ENCODE measurements at places on chromosomes 1 and 21.

DNA sequence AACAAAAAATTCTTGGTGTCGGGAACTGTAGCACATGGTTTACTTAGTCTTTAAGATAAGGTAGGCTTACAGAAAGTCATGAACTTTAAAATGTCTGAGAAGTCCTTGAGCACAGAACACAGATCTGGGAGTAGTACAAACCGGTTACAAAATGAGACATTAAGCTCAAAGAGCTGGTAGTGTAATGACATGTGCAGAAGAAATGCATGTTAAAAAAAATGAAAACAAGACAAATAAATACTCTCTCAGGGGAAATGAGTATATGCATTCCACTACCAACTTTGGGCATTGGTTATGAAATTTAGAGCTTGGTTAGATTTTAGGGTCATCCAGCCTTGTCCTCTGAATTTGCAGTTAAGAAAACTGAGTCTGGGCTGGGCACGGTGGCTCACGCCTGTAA, 91.5 kb upstream of the F3 start:
- DNase-seq = no peak

GRCh38 chr1:89465201-89465600, 59.4 kb upstream of the LRRC8B start:
- no peak for DNase-seq

GRCh38 chr21:44421901-44422840, 33.1 kb upstream of the LRRC3 start:
- DNase-seq = no peak

DNA sequence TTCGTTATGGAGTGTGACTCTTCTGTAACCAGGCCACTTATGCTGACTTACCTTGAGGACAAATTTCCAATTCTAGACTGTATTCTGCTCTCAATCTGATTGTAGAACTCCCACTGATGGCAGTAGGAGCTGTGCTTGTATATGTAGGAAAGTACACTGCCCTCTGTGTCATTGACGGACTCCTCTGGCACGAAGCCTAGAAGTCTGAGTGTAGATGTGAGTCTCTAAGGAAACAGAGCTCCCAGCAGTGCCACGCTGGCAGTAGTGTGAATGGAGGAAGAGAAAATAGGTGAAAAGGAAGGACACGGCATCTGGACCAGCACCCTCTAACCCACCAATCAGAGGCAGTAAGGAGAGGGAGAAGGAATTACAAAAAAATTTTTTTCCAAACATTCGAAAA, 130.4 kb upstream of the ADGRL2 start:
- DNase-seq = no peak

- DNase-seq = no peak
Measured at GRCh38 chr1:161720956-161721737, at the start of gene FCRLB. Gene FCRLB (plus strand): TSS chr1:161721544. CDS start chr1:161722673, 1,129 bp downstream.

GRCh38 chr1:228349701-228350171, 56.9 kb downstream of the TRIM11 start:
- DNase-seq = no peak

- peak; percentile 54 for DNase-seq
Measured at GRCh38 chr1:39098546-39099250, 72.5 kb downstream of the NDUFS5 start.

GRCh38 chr1:170662561-170663403, 1.1 kb upstream of the PRRX1 start:
- no peak for DNase-seq

- no peak for DNase-seq
Measured at GRCh38 chr1:110976089-110976488, 12.4 kb upstream of the LRIF1 start.

DNA sequence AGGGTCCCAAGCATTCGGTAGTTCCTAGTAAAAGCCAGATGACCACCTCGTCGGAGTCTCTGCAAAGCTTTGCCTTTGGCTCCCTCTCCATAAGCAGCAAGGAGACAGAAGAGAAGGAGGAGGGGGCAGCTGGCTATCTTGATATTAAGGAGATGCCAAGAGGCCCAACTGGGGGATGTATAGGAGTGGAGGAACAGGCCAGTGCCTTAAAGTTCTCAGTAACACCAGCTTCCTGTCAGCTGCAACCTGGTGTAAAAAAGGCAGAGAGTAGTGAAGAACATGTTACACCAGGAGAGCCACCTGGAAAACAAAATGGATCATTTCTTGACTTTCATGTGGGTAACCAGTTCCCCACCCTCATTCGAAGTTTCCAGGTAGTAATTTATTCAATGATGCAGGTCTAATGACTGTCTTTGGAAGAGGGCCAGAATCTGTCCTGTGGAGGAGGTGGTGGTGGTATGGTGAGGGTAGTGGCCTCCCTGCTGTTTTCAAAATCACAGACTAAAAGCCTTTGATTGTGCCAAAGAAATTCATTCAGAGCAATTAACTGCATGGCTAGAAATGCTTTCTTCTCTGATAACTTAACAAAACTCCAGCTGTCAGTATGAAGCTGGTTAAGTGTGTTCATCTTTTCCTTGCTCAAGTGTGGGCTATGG, 27.3 kb downstream of the TMEM200B start:
- no peak for DNase-seq

DNA sequence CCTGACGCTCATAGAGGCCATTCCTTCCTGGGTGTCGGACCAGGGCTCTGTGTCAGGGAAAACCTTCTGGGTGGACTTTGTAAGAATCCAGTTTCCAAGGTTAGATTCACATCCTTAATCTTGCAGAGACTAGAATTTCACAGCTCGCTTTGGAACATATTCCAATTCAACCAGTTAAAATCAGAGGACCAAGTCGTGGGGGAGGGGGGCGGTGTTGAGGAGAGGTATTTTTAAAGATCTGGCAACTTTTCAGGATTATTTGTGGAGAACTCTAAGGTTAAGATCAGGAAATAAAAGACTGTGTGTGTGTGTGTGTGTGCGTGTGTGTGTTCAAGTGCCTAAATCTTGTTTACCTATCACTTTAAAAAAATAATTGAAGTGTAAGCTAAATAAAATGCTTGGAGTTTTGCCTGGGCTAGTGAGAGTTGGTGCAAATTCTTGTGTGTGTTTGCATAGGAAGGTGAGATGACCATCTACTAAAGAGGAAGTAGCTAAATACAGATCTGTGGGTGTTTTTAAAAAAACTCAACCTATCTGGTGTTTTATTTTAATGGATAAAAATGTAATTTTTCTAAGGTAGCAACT, 21.8 kb downstream of the TENT5C start:
- no peak for DNase-seq

GRCh38 chr21:44930543-44930981, 9.3 kb upstream of the SLX9 start:
- no peak for DNase-seq

DNA sequence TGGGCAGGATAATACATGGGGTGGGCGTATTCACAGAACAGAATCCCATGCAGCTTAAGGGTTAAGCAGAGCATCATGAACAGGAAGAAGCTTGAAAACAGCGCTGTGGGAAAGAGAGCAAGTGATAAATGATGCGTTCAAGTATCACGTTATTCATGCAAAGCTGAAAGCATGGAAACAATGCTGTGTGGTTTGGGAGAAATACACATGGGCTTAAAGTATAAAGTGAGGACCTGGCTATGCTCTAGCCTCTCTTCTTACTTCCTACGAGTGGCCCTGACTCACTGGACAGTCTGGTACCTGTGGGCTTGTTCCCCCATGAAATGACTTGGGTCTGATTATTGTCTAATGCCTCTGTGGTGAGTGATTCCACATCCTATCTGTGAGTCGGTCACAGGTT, 25.7 kb downstream of the TMPRSS2 start:
- no peak for DNase-seq

- no peak for DNase-seq
Measured at GRCh38 chr1:34066166-34066565, 98.9 kb downstream of the CSMD2 start.

GRCh38 chr1:165494949-165495857, 48.6 kb upstream of the LRRC52 start:
- no peak for DNase-seq

DNA sequence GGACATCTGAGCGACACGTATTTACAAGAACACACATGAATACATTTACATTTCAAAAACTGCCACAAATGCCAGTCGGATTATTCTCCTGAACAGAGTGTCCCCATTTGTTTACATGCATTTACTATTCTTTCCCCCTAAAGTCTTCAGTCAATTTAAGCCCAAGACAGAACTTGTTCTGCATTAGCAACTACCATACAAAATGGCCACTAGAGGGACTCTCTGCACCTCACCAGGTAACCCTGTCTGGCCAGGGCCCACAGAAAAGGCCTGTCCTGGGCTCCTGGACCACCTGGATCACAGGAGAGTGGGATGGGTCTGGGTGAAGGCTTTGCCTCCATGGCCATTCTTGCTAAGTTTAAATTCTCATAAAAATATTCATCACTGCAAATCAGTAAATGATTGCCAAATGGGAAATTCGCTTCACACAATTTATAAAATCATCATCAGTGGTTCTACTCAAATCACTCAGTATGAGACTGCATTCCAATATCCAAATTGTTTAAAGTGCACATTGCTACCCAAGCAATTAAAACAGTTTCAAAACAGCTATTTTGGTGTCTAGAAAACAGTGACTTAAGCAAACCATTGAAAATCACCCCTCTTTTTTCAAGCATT, 12.5 kb upstream of the GUCA2A start:
- DNase-seq = peak; percentile 19

GRCh38 chr1:89739013-89739843, 81.6 kb upstream of the LRRC8D start:
- DNase-seq = no peak

GRCh38 chr1:975896-976683, 5.8 kb downstream of the PERM1 start:
- no peak for DNase-seq

DNA sequence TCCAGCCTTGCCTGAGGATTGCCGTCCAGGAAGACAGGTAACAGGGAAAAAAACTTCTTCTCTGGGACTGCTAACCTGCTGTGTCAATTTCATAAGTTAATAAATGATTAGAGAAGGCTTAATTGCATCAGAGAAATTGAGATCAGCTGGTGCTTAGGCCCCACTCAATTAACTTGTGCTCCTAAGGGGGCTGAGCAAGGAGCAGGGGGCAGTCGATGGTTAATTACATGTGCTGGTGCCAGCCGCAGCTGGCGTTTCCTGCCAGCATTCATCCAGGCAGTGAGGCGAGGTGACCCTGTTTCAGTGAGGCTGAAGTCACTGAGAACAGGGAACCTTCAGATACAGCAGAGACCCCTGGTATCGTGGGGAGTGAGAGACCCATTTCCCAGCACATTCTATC, 60.0 kb downstream of the FAM163A start:
- DNase-seq = no peak

GRCh38 chr1:93541045-93541444, 93.1 kb downstream of the FNBP1L start:
- DNase-seq = no peak

DNA sequence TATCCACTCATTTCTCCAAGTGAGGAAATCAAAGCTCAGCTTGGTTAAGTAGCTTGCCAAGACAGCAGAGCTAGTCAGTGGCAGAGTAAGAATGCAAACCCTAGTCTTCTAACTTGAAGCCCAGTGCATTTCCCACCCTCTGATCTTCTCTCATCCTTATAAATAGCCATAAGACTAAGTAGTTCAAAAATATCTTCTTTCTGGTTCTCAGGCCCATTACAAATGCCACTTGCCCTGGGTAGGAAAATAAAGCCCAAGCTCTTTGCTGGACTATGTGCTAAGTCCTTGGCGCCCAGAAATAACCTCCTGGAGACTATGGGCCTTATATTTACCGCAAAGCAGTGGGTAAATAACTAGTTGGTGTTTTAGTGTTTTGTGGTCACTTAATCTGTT, 505.8 kb downstream of the PLPP3 start:
- no peak for DNase-seq

GRCh38 chr1:173502104-173502503, 25.0 kb downstream of the PRDX6 start:
- DNase-seq = no peak

DNA sequence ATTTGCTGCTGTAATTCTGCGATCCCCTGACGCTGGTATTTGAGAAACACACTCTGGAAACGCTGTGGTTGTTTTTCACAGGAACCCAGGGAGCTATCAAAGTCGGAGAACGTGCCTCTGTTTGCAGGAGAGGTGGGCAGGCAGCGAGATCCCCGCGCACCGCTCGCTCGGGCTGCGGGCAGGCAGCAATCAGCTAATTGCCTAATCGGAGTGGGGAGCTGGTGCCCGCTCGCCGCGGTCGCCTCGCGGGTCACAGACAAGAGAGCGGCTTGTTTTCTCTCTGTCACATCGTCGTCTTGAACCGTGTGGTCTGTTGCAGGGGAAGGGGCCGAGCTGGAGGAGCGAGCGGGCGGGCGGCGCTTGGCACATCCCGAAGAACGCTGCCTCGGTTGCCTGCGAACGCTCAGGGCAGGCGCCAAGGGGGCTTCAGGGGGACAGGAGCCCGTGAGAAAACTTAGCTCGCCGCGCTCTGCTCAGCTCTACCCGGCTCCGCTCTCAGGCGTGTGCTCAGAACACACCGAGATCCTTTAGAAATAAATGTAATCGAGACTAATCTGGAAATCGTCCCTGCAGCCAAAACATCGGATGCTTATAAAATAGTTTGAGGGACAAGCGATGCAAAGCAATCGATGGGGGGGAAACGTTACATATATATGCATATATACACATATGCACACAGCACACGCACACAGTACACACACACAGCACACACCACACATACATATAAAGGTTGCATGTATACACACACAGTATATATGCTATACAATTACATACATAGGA, 93.6 kb upstream of the SMYD2 start:
- no peak for DNase-seq

GRCh38 chr1:108117945-108118902, 81.9 kb downstream of the SLC25A24 start:
- DNase-seq = no peak

- no peak for DNase-seq
Measured at GRCh38 chr1:243432136-243432535, 176.3 kb downstream of the SDCCAG8 start.

GRCh38 chr1:236759252-236759859, 35.7 kb upstream of the MTR start:
- DNase-seq = no peak

GRCh38 chr1:203592156-203592555, 34.5 kb upstream of the ATP2B4 start:
- no peak for DNase-seq

DNA sequence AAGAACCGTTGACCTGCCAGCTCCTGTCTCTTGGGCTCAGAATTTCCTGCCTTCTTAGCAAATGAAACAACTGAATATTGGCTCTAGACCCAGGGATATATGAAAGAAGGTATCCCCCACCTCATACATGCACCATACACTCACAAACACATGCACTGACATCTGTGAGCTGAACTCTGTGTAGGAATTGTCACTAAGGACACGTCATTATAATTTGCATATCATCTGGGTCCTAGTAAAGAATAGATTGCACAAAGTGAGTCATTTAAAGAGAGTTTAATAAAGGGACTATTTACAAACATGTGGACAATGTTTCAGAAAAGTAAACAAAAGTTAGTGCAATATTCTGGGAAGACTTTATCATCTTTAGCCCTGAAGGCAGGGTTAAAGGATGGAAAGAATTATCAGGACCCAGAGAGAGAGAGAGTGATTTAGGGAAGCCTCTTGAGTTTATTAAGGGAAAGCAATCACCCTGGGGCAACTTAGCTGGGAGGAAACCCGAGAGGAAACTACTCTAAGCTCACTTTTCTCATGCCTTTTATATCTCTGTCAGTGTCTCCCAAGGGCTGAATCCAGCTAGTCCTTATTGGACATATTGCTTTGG, 74.1 kb upstream of the PLA2G4A start:
- no peak for DNase-seq
